ENCODE measurements at places on chromosomes 7 and 10. TPM values are rescaled to one million over a fixed set of nuclear protein-coding genes. Genes with fewer than 3 reads are reported as not detected.

- H3K4me3 ChIP-seq, result no peak overlapping the region
- H3K4me1 ChIP-seq, result peaks cover 9% of the 10 kb centered on the region
- H3K36me3 ChIP-seq, result no peaks in the 10 kb centered on the region
- H3K27me3 ChIP-seq, result no peaks in the 10 kb centered on the region
- no peak overlapping the region for H3K27ac ChIP-seq
Measured at GRCh38 chr10:5588603-5589002, 63.8 kb downstream of the CALML3 start.

- no peak overlapping the region for H3K27ac ChIP-seq
- H3K36me3 ChIP-seq, result no peaks in the 10 kb centered on the region
- H3K4me1 ChIP-seq, result no peaks in the 10 kb centered on the region
- no peak overlapping the region for H3K4me3 ChIP-seq
- H3K27me3 ChIP-seq, result no peaks in the 10 kb centered on the region
Measured at GRCh38 chr7:97685952-97686351, 45.9 kb upstream of the TAC1 start.

The SLC35B4 gene
- total RNA-seq, result 42.2 TPM

The CFAP69 gene
- total RNA-seq, result 2.4 TPM

The ENKUR gene
- not detected for total RNA-seq

Data from endodermal cell (in vitro differentiated cells).